ENCODE measurements at places on chromosomes 7 and 10.

GRCh38 chr7:69464035-69464434 is 134.2 kb upstream of the AUTS2 start:
- no peak for DNase-seq

DNA sequence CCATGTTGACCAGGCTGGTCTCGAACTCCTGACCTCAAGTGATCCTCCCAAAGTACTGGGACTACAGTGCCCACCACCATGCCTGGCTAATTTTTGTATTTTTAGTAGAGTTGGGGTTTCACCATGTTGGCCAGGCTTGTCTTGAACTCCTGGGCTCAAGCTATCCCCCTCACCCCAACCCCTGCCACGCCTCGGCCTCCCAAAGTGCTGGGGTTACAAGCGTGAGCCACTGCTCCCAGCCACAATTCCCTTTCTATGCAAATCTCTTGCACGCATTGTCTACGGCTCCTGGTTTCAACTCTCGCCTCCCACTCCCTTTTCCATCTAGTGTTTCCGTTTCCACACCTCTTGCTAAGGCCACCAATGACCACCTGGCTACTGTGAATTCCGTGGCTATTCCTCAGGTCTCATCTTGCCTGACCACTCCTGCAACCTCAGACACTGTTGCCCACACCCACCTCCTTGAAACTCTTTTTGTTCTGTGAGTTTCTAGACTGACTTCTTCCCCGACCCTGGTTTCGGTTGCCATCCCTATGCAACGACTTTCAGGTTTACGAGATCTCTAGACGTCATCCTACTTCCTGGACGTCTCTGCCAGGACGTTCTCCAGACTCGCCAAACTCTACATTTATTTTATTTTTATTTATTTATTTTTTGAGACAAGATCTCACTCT is 3.4 kb downstream of the CLDN3 start:
- DNase-seq: no peak

- no peak for DNase-seq
Observed at GRCh38 chr7:87220734-87221215, 1.2 kb upstream of the TMEM243 start.

- DNase-seq: no peak
Observed at GRCh38 chr7:40492946-40493345, 358.1 kb downstream of the SUGCT start.

GRCh38 chr7:7251742-7252141 is 69.4 kb downstream of the C1GALT1 start:
- peak; percentile 32 for DNase-seq

DNA sequence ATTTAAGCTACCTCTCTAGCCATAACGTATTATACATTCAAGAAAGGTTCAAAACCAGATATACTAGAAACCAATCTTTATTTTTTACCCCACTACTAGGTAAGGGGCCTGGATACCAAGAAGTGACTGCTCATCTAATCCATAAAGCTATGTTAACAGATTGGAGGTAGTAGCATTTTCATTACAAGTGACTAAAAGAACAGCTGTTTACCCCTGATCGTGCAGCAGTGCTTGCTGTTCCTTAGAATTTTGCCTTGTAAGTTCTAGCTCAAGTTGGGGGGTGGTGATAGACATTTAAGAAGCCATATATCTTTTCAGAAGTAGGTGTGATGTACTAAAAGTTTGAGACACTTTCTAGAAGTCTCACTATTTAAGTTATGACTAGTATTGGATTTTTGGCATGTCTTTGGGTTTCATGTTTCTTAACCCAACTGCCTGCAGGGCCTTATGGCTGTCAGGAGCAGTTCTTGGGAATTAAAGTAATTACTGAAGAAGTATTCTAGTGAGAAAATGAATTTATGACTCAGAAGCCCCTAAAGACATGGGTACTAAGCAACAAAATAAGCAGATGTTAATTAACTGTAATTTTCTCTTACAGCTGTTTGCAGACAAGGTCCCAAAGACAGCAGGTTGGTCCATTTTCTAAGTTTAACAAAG is 2.3 kb downstream of the PPIA start:
- DNase-seq: no peak

DNA sequence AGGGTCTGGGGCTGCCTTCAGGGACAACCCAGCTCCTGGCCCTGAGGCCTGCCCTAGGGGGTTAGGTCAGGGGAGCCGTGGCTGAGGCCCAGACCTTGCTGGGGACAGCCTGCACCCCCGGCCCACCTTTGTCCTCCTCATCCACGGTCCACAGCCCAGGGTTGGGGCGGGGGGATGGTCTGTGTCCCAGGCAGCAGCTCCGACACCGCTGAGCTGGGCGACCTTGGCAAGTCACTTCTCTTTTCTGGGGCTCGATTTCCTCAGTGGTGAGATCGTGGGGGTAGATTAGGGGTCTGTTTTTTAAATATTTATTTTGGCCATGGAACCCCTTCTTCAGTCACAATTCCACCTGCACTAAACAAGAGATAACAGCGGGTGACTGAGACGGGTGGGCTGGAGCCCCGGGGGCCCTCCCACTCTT is 30.9 kb downstream of the DNAJB12 start:
- DNase-seq: peak; percentile 17

GRCh38 chr10:109895848-109896247 is 27.5 kb downstream of the XPNPEP1 start:
- no peak for DNase-seq

GRCh38 chr10:90642136-90642535 is 215.7 kb downstream of the HTR7 start:
- DNase-seq: no peak

GRCh38 chr10:119248681-119249080 is 41.3 kb downstream of the GRK5 start:
- DNase-seq: no peak

DNA sequence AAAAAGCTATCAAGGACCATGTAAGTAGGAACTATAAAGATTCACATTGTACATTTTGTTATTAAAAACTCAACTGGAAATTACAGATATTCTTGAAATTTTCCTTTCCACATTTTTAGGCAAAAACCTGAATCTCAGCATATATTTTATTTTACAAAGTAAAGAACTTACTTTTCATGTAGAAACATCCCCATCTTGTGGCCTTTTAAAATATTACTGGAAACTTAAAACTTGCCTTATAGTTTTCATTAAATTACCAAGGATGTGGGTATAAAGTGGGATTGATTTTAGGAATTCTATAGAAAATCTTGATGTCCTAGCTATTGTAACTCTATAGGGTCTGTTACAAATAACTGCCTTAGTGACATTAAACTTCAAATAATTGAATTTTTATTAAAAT is 10.6 kb downstream of the DBF4 start:
- DNase-seq: peak; percentile 51

DNA sequence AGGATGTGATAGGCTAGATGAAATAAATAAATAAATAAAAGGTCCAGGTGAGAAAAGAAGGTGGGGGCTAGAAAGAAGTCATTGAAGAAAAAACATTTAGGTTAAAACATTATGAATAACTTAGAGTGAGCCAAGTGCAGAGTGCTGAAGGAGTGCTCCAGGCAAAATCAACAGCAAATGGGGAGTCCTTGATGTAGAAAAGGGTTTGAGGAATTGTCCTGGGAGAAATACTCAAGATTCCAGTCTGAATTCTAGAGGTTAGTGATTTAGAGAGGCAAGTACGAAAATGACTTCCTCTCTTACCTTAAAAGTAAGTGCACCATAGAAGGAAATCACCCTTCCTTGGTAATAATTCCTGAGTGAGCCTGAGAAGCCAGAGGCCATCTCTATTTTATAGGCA is 19.7 kb downstream of the CAV1 start:
- no peak for DNase-seq

DNA sequence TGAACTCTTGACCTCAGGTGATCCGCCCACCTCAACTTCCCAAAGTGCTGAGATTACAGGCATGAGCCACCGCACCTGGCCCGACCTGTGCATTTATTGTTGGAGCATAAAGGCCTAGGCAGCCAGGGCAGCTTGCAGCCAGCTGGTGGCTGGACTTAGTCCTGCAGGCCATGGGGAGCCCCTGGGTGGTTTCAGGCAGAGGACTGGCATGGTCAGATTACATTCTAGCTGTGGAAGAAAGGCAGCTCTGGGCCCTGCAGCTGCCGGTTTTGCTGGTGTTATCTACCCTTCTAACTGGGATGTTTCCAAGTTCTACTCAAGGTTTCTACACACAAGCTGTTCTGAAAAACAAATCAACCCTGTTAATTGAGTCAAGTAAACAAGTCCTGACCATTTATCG is 22.7 kb upstream of the MKRN1 start:
- no peak for DNase-seq

GRCh38 chr7:148540041-148540738 is 50.4 kb upstream of the C7orf33 start:
- DNase-seq: no peak

GRCh38 chr7:150755473-150756099 is 18.4 kb downstream of the GIMAP5 start:
- DNase-seq: no peak

DNA sequence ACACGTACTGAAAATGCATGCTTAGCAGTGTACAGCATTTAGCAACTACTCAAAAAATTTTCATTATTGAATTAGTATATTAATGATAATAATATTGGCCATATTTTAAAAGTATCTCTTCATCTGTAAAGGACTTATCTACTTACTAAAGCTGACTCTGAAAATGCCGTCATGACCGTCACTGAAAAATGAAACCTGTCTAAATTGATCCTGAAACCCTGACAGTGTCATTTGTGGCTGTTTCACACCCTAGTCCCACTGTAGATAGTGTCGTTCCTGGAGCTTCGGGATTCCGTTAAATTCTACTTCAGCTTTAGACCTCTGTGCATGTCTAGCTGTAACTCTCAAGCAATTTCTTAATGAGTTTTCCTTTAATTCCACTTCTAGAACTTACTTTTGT is 35.8 kb upstream of the EZH2 start:
- no peak for DNase-seq

GRCh38 chr10:57694956-57695608 is 572.6 kb downstream of the IPMK start:
- no peak for DNase-seq

GRCh38 chr10:84194424-84195043 is at the start of gene CDHR1:
Gene CDHR1, plus strand, starts transcription at chr10:84194537. Its CDS starts 224 bp downstream, at chr10:84194761.
- DNase-seq: no peak

DNA sequence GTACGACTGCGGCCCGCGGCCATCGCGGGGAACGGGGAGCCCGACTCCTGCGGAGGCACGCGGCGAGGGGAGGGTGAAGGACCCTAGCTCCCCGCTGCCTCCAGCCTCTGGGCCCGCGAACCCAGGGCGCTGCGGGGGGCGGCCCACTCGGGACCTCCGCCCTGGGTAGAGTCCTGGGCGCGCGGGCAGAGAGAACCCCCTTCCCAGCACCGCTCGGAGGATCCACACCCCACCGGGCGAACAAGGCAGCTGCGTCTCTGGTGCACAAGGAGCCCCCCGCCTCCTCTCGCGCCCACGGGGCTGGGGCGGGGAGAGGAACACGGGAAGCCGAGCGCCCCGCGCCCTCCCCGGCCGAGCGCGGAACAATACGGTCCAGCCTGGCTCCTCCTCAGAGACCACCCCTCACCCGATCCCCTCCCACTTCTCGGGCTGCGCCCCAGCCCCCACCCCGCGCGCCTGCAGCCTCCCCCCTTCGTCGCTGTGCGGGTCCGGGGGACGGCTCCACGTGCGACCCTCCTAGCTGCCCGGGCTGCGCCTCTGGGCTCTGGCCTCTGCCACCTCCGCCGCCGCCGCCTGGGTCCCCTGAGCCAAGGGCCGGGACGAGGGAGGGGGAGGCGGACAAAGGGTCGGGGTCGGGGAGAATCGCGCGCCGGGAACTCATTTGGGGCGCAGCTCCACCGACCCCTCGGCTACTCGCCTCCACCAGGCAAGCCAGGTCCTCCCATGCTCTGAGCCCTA is at the start of gene WDR86:
WDR86 (minus strand) TSS at position 372 of the 738 bp plus-strand sequence. CDS start 449 bp downstream, outside the sequence.
- DNase-seq: no peak

GRCh38 chr7:157500171-157500960 is 163.6 kb downstream of the DNAJB6 start:
- DNase-seq: no peak

GRCh38 chr10:5434017-5434753 is 21.8 kb downstream of the NET1 start:
- peak; percentile 40 for DNase-seq

GRCh38 chr10:105770524-105771212 is 1129.6 kb downstream of the SORCS3 start:
- no peak for DNase-seq

DNA sequence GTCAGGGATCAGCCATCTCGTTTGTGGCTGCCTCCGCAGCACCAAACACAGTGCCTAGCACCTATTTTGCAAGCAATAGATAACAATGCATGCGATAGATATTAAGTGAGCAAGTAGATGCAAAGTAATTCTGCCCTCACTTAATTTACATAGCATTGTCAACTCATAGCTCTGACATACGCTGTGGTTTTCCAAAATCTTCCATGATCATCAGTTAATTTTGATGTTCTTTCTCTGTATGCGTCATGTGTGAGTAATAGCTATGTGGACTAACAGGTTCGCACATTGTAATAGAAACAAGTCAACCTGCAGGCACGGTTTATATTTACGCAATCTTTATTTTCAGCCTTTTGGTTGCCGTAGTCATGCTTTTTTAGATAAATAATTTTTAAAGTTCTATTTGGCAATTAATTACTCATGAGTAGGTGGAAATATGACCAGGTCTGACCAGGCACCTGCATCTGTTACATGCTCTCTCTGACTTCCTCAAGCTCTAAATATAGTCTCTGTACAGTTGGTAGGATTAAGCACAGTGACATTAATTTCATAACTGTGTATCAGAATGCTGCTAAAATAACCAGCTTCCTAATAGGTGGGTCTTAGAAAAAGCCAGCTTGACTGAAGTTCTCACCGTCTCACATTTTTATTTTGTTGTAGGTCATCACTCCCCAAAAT is 13.3 kb downstream of the MAP3K8 start:
- no peak for DNase-seq

GRCh38 chr7:119196183-119196582 is 971.7 kb downstream of the ANKRD7 start:
- DNase-seq: no peak

DNA sequence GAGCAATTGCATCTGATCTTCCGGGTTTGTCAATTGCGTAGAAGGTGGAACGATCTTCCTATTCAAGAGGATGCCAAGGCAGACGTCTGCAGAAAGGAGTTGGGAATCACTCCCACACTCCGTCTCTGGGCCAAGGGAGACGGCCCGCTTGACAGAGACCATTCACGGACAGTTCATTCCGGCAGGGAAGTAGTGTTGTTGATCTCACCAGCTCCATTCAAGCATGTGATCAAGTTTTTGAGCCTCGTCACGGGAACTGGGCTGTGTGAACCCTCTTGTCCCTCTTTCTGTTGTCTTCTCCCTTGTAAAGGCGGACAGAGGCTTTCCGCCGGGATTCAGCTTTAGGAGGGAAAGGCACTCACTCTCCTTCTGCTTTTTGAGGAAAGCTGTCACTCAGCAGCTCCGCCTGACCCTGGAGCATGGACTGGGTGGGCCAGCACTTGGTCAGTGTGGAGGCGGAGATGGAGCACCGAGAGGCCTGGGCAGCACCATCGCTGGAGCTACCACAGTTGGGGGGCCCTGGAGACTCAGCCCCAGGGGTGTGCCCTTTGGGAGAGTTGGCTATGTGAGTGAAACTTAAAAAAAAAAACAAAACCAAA is 44.9 kb downstream of the SPDYE5 start:
- DNase-seq: no peak

DNA sequence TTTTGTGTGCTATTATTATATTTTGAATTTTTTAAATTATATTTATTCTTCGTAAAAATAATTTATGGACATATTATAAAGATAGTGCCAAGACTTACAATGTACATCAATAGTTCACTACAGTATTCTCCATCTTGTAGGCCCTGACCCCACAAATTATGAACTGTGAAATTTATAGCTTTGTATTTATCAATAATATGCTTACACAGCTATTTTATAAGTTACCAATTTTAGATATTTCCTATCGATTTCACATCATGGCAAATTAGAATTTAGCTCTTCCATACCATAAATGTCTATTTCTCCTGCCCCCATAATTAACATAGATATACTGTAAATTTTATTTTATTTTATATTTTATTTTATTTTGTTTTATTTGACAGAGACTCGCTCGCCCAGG is 34.4 kb upstream of the GNAI1 start:
- DNase-seq: no peak
